Suprapubic skin (tissue), 4 donors: ENCODE measurements at places on chromosomes 13 and 19. TPM values are rescaled to one million over a fixed set of nuclear protein-coding genes. Genes with fewer than 3 reads are reported as not detected.

Gene HNRNPUL1
- 140 TPM for total RNA-seq

Gene KL
- 1.6 TPM for total RNA-seq

Gene RUBCNL
- total RNA-seq = 1.7 TPM

DNA sequence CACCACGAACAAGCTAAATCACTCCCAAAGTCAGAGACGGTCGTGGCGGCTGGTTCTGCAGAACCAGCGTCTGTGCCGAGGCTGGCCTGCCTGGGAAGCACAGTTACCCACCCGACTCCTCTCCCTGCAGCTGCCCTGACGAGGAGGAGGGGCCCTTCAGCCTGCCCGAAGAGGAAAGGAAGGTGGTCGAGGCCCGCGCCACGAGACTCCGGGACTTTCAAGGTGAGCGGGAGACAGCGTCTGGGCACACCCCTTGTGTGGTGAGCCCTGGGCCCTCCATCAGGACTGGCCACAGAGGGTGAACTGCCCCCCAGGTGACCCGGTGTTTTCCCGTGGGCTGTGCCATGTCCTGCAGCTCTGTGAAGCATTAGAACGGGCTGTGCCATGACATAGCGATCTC lies 29.1 kb downstream of the PEX11G start:
- DNase-seq = no peak

Gene NTF4
- total RNA-seq = 16.3 TPM

Gene CPB2
- total RNA-seq = 1.1 TPM

Gene COG6
- total RNA-seq = 19.3 TPM

GRCh38 chr13:69980799-69981198 lies 126.8 kb upstream of the ATXN8OS start:
- no peak for DNase-seq

Gene PRTN3
- total RNA-seq = not detected

DNA sequence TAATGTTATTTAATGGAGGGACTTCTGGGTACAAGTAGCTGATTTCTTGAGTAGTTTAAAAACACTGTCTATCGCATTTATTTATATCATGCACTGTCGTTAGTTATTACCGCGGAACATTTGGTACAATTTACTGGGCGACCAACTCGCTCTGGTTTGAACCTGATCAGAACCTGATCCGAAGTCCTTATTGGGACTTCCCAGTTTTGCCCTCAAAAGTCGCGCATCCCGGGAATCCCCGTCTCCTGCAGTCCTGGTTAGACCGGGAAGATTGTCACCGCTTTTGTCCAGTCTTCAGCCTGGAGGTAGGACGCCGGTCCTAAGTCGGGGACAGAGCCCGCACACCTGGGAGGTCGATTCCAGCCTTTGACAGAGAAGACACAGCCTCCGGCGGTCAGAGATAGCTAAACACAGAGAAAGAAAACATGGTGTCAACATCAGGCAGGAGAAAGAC lies 694 bp downstream of the CLN5 start:
- peak; percentile 71 for DNase-seq

GRCh38 chr13:70407486-70407885 lies 299.2 kb upstream of the KLHL1 start:
- no peak for DNase-seq

- DNase-seq = peak; percentile 25
Observed at GRCh38 chr13:27797228-27797624, 4.9 kb downstream of the GSX1 start.

DNA sequence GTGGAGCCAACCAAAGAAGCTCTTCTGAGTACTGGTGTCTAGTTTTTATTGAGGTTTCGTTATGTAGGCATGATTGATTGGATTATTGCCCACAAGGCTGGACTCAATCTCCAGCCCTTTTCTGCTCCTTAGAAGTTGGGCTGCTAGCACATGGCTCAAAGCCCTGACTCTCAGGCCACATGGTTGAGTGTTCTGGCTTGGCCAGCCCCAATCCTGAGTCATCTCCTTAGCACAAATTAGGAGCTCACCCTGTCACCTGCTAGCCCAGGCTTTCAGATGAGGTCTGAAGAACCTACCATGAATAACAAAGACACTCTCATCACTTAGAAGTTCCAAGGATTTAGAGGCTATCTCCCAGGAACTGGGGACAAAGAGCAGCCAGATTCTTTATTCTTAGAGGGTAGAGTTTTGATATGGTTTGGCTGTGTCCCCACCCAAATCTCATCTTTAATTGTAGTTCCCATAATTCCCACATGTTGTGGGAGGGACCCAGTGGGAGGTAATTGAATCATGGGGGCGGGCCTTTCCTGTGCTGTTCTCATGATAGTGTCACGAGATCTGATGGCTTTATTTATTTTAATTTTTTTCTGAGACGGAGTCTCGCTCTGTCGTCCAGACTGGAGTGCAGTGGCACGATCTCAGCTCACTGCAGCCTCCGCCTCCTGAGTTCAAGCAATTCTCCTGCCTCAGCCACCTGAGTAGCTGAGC lies 11.3 kb downstream of the DPY19L3 start:
- DNase-seq = no peak

- no peak for DNase-seq
Observed at GRCh38 chr13:33032037-33032625, 15.9 kb downstream of the KL start.

GRCh38 chr13:100513171-100513570 lies 75.4 kb downstream of the GGACT start:
- DNase-seq = no peak

Gene CYP4F3
- total RNA-seq = 11.7 TPM

DNA sequence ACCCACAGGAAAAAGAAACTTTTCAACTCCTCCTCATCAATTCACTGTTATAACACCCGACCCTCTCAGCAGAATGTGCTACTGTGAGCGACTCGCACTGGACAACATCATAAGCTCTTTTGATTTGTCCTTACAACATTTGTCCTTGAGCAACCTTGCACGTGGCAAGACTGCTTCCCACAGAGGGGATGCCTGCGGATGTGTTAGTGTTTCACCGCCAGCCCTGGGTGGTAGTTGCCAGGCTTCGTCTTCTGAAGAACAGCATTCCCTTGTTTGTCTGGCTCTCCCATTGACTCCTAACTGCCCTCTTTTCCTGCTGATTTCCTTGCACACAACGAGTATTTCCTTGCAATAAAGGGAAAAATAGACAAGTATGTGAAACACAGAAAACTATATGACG lies 111.4 kb upstream of the SLC7A1 start:
- DNase-seq = no peak

Gene ZNF93
- total RNA-seq = 12.5 TPM

DNA sequence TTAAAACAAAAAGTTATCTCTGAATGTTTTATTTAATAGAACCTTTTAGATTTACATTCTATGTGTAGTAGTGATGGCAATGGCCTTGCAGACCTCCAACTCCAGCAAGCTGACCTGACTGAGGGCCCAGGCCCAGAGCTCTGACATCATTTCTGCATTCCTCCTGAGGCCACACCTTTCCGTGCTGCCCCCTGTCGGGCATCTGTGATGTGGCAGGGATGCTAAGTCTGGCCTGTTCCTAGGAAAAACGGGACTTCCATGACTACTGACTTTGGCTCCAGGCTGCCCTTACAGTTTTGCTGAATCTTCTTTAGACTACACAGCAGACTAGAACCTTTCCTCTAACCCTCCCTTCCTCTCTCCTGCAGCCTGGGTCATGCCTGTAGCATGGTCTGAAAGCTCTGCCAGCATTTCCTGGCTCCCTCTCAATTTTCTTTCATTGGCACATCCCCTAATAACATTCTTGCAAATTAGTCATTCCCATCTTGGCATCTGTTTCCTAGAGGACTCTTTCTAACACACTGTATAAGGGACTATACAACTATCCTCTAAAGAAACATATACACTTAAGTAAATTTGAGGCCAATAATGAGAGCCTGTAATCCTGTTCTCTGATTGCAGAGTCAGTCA lies 249.1 kb downstream of the GPC5 start:
- DNase-seq = no peak

DNA sequence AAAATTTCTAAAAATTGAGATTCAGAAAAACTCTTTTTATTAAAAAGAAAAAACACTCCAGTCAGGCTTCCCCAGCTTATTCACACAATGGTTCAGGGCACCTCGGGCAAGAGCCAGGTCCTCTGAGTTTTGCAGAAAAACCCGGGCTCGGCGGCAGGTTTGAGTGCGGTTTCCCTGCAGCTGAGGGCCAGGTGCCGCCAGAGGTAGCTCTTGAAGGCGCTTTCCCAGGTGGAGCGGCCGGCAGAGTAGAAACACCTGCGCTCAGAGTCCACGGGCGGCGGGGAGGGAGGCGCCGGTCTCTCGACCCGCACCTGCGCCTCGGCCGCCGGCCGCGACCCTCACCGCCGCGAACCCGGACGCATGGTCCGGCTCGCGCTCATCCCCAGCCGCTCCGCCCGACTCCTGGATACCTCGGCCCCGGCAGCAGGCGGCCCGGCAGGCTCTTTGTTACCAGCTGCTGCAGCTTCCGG lies 444 bp downstream of the PROSER1 start:
- DNase-seq = peak; percentile 74

DNA sequence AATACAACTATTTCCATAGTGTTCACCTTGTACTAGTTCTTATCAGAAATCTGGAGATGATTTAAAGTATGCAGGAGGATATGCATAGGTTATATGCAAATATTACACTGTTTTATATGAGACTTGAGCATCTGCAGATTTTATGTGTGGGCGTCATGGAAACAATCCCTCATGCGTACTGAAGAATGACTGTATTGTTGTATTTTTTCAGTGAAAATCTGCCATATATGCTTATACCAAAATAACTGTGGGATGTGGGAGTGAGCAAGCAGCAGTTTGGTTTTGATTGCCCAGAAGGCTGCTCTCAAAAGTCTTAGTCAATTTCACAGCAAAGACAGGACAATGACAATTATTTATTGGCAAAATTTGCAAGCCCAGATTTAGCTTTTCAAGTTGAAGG lies 238.8 kb upstream of the PCDH20 start:
- DNase-seq = no peak

DNA sequence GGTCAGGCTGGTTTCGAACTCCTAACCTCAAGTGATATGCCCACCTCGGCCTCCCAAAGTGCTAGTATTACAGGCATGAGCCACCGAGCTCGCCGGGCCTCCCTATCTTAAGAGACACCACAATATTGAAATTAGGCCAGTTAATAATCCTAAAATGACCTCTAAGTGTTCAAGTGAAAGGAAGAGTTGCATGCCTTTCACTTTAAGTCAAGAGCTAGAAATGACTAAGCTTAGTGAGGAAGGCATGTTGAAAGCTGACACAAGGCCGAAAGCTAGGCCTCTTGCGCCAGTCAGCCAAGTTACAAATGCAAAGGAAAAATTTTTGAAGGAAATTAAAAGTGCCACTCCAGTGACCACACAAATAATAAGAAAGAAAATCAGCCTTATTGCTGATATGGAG lies 144.5 kb upstream of the FNDC3A start:
- no peak for DNase-seq

Gene APOC1
- 41.0 TPM for total RNA-seq

GRCh38 chr19:6551607-6552450 lies 21.0 kb downstream of the TNFSF9 start:
- no peak for DNase-seq

Gene ZNF418
- total RNA-seq = 2.7 TPM

Gene ZNF528
- 11.0 TPM for total RNA-seq

- DNase-seq = no peak
Observed at GRCh38 chr19:3082331-3082730, 11.8 kb upstream of the GNA11 start.

DNA sequence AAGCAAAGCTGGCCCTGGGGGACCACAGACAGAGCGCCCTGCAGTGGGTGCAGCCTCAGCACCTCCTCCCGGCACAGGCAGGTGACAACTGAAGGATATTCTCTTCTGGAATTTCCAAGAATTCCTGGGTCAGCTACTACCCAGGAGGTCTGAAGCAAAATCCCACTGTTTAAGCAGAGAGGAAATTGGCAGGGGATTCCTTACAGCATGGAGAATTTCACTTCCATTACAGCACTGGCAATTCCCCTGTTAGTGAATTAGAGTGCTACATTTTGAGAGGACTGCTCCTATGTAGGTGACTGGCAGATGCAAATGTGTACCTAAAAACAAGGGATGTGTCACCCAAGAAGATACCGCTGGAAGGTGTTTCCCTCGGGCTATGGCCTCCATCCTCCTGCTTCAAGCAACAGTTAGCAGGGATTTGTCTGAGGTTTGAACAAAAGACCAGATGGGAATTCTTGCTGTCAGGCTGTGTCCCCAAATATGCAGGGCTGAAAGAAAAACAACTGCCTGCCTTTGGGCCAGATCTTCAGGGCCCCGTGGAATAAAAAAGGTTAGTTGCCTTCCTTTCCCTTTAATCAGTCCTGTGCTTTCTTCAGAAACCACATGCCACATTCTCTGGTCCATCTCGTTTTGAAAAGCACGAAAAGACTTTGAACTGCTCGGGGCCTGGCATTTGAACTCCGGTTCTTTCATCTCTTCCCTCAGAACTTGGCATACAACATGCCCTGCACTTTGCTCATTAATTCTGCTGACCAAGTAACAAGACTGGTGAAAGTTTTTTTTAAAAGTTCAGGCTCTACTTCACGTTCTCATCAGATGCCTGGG lies 296.4 kb downstream of the DNAJC15 start:
- DNase-seq = no peak

Gene CCL25
- not detected for total RNA-seq

GRCh38 chr13:31175847-31176532 lies 14.3 kb upstream of the HSPH1 start:
- DNase-seq = no peak

Gene WTIP
- 9.7 TPM for total RNA-seq

GRCh38 chr13:91045351-91046034 lies 302.0 kb upstream of the MIR17HG start:
- DNase-seq = no peak

GRCh38 chr13:72489751-72490150 lies 237.7 kb downstream of the MZT1 start:
- no peak for DNase-seq

DNA sequence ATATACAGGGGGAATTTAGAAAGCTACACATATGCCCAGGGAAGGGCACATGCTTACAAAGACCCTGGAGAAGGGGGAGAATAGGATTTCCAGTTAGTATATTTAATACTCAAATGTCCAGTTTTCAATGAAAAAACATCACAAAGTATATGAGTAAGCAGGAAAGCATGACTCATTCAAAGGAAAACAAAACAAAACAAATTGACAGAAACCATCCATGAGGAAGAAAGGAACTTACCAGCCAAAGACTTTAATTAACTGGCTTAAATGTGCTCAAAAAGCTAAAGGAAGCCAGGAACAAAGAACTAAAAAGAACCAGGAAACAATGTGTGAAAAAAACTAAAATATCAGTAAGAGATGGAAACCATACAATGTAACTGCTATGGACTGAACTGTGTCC lies 716.2 kb upstream of the ARGLU1 start:
- no peak for DNase-seq

Gene MAB21L1
- 2.2 TPM for total RNA-seq

- DNase-seq = no peak
Observed at GRCh38 chr13:30998136-30999088, 66.0 kb downstream of the TEX26 start.
